ENCODE measurements at places on chromosomes 1 and 21.
A peak's percentile ranks its signal among the peaks of the same experiment; 100 is the strongest.

DNA sequence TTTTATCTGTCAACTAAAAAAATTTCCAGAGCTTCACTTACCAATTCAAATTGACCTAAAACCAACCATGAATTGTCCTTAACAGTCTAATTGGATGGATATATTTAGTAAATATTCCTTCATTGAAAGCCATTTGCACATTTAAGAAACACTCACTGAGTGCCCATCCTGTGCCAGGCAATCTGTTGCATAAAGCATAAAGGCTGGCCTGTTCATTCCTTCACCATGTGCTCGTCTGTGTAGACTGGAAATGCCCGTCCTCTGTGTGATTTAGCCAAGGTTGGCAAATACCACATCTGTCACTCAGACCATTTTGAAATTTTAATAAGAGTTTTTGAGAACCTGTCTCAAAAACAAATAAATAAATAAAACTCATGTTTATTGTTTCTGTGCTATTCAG, 57.1 kb downstream of the ZNF684 start:
- no peak for DNase-seq

GRCh38 chr1:66597500-66597899, 63.5 kb downstream of the SGIP1 start:
- no peak for DNase-seq

GRCh38 chr1:151635479-151636072, 23.7 kb downstream of the SNX27 start:
- DNase-seq = peak; percentile 58

DNA sequence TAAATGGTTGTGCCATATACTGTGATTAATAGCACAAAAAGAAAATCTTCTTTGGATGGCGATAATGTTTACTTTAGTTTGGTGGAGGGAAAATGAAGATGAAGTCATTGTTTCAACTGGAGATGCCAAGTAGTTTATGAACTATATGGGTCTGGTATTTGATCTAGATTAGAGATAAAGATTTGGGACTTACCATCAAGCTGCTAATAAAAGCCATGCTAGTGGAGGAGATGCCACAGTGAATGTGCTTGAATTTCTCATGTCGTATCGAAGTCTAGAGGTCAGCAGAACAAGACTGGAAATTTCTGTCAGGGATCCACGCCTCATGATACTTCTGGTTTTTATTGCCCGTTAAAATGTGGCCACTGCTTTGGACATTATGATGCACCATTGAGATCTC, 742.0 kb downstream of the NCAM2 start:
- no peak for DNase-seq

DNA sequence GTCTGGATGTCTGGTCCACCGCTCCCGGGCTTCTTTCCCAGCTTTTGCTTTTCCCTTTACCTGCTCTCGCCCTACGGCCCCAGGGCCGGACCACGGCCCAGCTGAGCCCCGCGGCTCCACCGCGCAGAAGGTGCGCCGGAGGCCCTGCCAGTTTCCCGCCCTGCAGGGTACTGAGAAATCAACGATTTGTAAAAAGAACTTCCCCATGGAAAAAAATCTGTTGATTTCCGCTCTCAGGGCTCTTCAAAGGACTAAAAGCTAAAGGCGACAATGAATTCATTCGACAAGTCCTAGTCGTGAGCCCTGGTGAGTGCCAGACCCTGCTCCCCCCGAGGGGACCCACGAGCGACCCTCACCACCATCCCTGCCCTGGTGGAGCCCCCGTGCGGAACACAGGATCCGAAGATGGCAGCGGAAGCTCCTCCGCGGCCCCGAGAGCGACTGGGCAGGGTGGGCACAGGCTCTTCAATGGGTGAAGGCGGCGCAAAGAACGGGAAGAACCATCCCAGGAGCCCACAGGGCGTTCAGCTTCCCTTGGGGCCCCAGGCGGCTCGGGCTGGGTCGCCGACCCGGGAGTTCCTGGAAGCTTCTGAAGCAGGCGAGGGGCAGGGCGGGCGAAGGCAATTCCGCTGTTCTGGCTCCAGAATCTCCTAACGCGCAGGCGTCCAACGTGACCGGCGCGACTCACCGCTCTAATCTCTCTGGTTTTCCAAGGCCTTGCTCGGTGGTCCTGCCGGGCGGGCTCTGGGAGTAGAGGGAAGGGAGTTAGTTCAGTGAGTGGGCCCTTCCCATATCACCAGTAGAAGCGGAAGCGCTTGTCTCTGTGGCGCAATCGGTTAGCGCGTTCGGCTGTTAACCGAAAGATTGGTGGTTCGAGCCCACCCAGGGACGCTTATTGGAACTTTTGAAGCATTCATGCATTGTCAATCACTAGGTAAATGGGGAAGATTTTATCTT, 6.6 kb upstream of the RNU1-2 start:
- peak; percentile 48 for DNase-seq

GRCh38 chr1:54254055-54254454, 54.1 kb downstream of the MRPL37 start:
- no peak for DNase-seq

GRCh38 chr1:100305954-100306353, 39.9 kb downstream of the RTCA start:
- no peak for DNase-seq

- no peak for DNase-seq
These were observed 244.7 kb upstream of the IRF2BP2 start for GRCh38 chr1:234854645-234855039.

DNA sequence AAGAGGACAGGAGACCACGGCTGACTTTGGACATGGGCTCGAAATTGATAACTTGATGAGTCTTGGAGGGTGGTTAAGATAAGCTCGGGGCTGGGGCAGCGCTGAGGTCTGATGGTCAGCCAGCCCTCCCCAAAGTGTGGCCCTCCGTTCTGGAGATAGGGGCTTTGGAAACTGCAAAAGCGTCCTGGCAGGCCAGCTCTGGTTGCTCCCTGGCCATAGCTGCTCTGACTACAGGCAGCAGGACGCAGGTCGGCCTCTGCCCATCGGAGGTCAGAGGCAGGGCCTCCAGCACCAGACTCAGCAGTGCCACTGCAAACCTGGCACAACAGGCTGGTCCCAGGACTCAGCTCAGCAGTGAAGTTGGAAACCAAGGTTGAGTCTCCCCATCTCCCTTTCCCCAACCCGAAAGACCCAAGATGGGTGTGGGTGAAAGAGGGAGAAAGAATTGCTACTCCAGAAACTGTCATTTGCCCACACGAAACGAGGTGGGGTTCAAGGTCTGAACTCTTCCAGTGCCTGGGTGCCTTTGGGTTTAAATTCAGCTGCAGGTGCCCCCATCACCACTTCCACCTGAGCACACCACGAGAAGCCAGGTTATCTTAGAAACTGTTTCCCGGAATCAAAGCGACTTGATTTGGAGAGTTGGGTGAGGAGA, 4.8 kb downstream of the SIM2 start:
- peak; percentile 18 for DNase-seq

GRCh38 chr1:34603594-34603993, 151.3 kb upstream of the GJB5 start:
- no peak for DNase-seq

All from GM10248 (cell line).